ENCODE measurements at places on chromosomes 12 and 14. TPM values are rescaled to one million over a fixed set of nuclear protein-coding genes. Genes with fewer than 3 reads are reported as not detected.

DNA sequence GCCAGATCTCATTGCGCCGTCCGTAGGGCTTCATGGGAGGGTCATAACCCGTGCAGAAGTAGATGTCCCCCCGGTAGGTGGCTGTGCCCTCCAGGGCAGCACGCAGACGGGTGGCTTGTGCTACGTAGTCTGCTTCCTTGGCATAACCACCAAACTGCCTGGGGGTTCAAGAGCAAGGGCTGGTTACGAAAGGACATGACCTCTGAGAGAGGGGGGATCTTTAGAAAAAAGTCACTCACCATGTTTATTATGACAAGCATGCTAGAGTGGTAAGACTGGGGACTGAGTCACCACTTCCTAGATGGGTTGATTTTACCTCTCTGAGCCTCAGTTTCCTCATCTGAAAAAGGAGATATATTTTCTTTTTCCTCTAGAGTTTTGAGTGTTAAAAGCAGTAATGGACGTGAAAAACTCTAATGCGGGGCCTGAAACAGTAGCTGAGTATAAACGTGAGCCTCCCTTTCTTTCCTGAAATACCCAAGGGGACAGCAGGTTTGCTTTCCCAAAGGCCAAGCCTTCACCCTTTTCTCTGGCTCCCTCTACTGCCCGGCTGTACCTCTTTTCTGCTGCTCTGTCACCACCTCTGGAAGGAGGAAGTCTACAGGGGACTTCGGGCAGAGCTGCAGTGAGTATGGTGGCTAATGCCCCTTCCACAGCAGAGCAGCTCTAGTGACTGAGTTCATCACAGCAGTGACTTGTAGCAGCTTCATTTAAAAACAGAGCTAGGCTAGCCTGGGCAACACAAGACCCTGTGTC is 23.5 kb upstream of the GPRC5D start:
- H3K4me3 ChIP-seq, result no peak overlapping the region
- H3K4me1 ChIP-seq, result no peaks in the 10 kb centered on the region
- H3K27ac ChIP-seq, result no peak overlapping the region
- DNase-seq, result peak; percentile 62

GRCh38 chr14:92143309-92143708 is 21.5 kb downstream of the CPSF2 start:
- H3K4me1 ChIP-seq, result no peaks in the 10 kb centered on the region
- H3K27me3 ChIP-seq, result no peaks in the 10 kb centered on the region
- no peak overlapping the region for H3K4me3 ChIP-seq

GRCh38 chr12:49091056-49091835 is 3.4 kb downstream of the DHH start:
- no peak overlapping the region for H3K27ac ChIP-seq
- H3K4me1 ChIP-seq, result peaks cover 55% of the 10 kb centered on the region
- DNase-seq, result peak; percentile 21
- no peaks in the 10 kb centered on the region for H3K36me3 ChIP-seq
- H3K4me3 ChIP-seq, result peak overlapping the region; percentile 56

DNA sequence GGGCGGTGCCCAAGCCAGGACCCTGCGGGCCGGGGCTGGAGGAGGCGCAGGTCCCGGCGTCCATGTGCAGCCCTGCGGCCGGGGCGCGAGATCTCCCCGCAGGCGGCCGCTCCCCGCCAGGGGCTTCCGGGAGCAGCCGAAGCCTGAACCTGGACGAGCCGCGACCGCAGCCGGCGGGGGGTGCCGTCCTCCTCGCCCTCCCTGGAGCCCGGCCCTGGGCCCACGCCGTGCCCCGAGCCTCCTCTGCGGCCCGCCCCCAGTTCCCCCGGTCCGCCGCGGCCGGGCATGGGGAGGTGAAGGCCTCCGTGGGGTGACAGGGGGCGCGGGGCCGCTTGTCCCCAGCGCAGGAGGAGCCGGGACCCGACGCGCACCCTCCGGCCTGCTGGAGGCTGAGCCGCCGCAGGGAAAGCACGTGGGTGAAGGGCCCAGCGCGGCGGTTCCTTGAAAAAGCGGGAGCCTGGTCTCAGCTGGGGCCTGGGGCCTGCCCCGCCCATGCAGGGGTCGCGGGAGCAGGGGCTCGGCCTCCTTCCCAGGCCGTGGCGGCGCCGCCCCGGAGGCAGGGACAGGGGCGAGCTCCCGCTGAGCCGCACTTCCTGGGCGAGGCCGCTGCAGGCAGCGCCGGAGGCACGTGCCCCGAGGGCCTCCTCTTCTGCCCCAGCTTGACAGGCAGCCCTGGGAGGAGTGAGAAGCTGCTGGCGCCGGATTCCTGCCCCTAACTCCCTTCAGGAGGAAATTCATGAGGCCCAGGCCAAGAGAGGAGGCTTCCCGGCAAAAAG is 55.6 kb upstream of the PPP2R5C start:
- peaks cover 2% of the 10 kb centered on the region for H3K36me3 ChIP-seq
- H3K4me3 ChIP-seq, result peak overlapping the region; percentile 51
- peak; percentile 52 for DNase-seq
- H3K27ac ChIP-seq, result no peak overlapping the region
- H3K4me1 ChIP-seq, result peaks cover 29% of the 10 kb centered on the region

DNA sequence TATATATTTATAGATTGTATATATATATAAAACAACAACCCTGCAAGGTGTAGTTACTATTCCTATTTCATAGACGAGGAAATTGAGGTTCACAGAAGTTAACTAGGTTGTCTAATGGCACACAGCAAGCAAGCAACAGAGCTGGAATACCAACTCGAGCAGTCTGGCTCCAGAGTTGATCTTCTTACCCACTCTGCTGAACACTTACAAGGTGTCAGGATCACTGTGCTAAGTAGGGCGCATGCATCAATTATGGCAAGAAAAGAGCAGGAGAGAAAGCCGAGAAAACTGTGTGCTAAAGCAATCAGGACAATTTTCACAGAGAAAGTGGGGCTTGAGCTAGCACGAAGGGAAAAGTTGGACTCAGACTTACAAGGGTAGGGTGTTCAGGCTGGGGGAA is 15.9 kb upstream of the ARMH4 start:
- no peak overlapping the region for H3K27ac ChIP-seq
- no peak overlapping the region for H3K4me3 ChIP-seq
- DNase-seq, result no peak

- peak overlapping the region; percentile 93 for H3K27ac ChIP-seq
- DNase-seq, result no peak
- H3K4me1 ChIP-seq, result peaks cover 30% of the 10 kb centered on the region
- H3K27me3 ChIP-seq, result no peaks in the 10 kb centered on the region
Measured at GRCh38 chr14:36767603-36768281, 106.1 kb downstream of the PAX9 start.

DNA sequence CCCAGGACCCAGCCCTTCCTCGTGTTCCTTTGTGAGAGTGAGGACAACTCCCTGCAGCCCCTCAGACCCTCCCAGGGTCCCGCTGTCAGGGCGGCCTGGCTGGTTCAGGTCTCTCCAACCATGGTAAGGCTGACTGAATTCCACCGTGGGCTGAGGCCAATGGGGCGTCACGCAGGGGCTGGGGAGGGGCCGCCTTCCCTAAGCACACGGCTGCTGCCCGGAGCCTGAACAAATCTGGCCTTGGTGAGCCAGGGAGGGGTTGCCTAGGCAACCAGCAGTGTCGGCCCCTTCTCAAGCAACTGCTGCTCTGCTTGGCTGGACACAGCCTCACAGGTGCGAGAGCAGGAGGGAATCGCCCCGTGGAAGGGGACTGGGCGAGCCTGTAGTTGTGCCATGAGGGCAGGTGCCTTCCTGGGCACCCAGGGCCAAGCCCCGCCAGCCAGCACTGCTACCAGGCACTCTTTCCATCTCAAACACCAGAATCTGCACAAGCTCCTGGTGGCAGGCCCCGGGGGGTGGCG is 37.0 kb upstream of the GALNT9 start:
- H3K36me3 ChIP-seq, result no peaks in the 10 kb centered on the region
- no peak overlapping the region for H3K4me3 ChIP-seq
- no peak overlapping the region for H3K27ac ChIP-seq
- peaks cover 46% of the 10 kb centered on the region for H3K27me3 ChIP-seq
- no peaks in the 10 kb centered on the region for H3K4me1 ChIP-seq

DNA sequence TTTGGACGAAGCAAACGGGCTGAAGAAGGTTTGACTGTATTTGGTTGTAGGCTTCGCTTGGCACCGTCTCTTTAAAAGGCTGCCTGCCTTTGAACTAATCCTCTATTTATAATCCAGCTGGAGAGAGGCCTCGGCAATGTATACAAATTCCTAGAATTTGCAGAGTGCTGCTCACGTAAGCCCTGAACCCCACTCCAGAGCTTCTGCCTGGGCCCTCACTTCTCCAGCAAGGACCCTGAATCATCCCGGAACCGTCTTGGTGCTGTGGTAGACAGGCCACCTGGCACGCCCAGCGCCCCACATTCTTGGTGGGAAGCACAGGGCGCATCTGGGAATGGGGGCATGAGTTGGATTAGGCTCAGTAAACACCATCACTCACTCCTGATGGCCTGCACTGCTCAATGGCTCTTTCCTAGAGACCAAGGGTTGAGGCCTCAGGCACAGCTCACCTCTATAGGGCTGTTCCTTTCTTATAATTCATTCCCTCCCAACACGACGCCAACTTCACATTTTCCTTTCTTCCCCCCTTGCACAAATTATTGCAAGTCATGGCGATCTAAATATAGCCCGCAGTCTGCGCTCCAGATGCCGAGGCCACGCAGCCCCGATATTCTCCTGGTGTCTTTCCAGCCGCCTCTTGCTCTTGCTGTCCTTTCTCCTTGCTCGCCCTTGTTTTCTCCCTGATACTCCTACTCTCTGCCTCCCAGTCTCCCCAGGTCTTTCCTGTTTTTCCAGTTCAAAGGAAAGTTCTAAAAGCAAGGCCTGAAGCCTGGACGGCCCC is 141.0 kb downstream of the ZFP36L1 start:
- H3K27ac ChIP-seq, result no peak overlapping the region
- H3K4me1 ChIP-seq, result peaks cover 16% of the 10 kb centered on the region
- H3K4me3 ChIP-seq, result no peak overlapping the region

- no peak overlapping the region for H3K27ac ChIP-seq
- H3K4me3 ChIP-seq, result no peak overlapping the region
- no peaks in the 10 kb centered on the region for H3K36me3 ChIP-seq
- H3K27me3 ChIP-seq, result no peaks in the 10 kb centered on the region
Measured at GRCh38 chr12:76622351-76622750, 62.8 kb upstream of the OSBPL8 start.

GRCh38 chr12:88472248-88472647 is 108.0 kb downstream of the KITLG start:
- peaks cover 16% of the 10 kb centered on the region for H3K36me3 ChIP-seq
- H3K27ac ChIP-seq, result no peak overlapping the region
- no peaks in the 10 kb centered on the region for H3K27me3 ChIP-seq

DNA sequence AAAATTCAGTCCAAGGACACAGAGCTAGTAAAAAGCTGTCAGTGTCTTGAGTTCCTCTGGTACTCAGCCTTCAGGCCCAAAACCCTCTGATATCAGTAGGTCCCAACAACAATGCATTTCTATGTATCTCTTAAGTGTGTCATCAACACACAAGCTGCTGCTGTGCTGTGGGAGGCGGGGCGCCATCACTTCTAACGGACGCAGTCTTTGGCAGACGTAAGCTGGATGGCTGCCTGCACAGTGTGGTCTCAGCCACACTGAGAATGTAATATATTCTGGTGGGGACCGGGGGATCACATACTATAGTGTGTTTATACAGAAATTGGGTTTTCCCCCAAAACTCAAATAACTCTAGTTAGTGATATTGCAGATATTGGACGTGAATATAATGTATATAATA is 123.9 kb downstream of the SUDS3 start:
- peaks cover 4% of the 10 kb centered on the region for H3K4me1 ChIP-seq
- no peaks in the 10 kb centered on the region for H3K27me3 ChIP-seq
- no peaks in the 10 kb centered on the region for H3K36me3 ChIP-seq
- DNase-seq, result no peak
- no peak overlapping the region for H3K27ac ChIP-seq

DNA sequence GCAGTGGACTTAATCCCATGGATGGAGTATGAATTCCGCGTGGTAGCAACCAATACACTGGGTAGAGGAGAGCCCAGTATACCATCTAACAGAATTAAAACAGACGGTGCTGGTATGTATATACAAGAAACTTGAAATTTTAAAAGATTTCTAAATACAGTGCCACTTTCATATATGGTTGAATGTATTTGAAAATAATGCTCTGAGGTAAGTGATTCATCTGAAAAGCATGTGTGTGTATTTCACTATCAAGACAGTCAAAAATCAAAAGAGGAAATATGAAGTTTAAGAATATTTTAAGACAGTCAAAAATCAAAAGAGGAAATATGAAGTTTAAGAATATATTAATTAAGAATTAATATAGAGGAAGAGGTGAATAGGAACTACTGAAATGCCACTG is 195.0 kb upstream of the PDZRN4 start:
- no peak overlapping the region for H3K4me3 ChIP-seq
- H3K36me3 ChIP-seq, result no peaks in the 10 kb centered on the region
- H3K4me1 ChIP-seq, result peaks cover 9% of the 10 kb centered on the region
- H3K27me3 ChIP-seq, result no peaks in the 10 kb centered on the region

- H3K27ac ChIP-seq, result peak overlapping the region; percentile 90
- no peak for DNase-seq
- no peak overlapping the region for H3K4me3 ChIP-seq
- H3K27me3 ChIP-seq, result no peaks in the 10 kb centered on the region
Measured at GRCh38 chr14:91374879-91375702, 42.5 kb downstream of the CCDC88C start.

- H3K27me3 ChIP-seq, result no peaks in the 10 kb centered on the region
- H3K4me1 ChIP-seq, result peaks cover 19% of the 10 kb centered on the region
- DNase-seq, result no peak
- no peak overlapping the region for H3K4me3 ChIP-seq
- H3K36me3 ChIP-seq, result no peaks in the 10 kb centered on the region
Measured at GRCh38 chr12:71220260-71220659, 62.5 kb upstream of the TSPAN8 start.

DNA sequence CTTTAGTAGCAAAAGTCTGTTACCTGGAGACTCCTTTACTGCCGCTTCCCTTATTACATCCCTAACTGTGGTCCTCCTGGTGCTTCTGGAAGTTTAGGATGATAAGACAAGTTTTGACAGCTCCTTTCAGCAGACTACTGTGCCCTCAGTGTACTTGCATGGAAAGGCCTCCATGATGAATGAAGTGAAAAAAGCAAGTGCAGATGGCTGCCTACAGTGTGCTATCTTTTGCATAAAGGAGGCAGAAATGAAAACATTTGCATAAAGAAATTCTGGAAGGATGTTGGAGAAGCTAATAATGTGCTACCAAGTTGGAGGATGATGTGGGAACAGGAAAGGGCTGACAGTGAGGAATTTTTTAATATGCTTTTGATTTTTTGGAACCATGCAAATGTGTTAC is 4.5 kb downstream of the TCTN2 start:
- peaks cover 5% of the 10 kb centered on the region for H3K36me3 ChIP-seq
- peaks cover 4% of the 10 kb centered on the region for H3K4me1 ChIP-seq
- no peak for DNase-seq

DNA sequence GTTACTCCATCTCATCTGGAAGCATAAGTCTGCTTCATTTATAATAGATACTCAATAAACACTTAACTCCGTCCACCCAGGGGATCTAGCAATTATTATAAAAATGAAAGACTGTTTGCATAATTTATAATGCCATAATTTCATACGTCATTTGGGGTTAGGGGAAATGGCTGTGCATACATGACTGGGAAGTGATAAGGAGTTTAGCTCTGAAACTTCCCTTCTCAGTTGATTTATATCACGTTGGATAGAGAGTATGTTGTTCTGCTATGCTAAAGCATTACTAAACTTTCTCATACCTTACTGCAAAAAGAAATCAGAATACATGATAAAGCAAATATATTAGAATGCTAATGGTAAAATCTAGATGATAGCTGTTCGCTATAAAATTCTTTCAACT is 90.4 kb upstream of the DYNC1H1 start:
- H3K27me3 ChIP-seq, result no peaks in the 10 kb centered on the region
- no peak overlapping the region for H3K27ac ChIP-seq
- H3K4me1 ChIP-seq, result 0 out of 2 replicates have a peak, but pooled peaks cover 3% of the 10 kb centered on the region
- no peaks in the 10 kb centered on the region for H3K36me3 ChIP-seq
- no peak for DNase-seq

MIA2 gene
- 10.9 TPM for total RNA-seq

TDRD9 gene
- 0.17 TPM for total RNA-seq

CLEC4D gene
- total RNA-seq, result not detected

EPYC gene
- total RNA-seq, result not detected

AQP2 gene
- not detected for total RNA-seq

PPM1H gene
- 37.1 TPM for total RNA-seq

CHST11 gene
- total RNA-seq, result 23.2 TPM

BICDL1 gene
- 23.1 TPM for total RNA-seq
